ENCODE measurements at places on chromosomes 3 and 15.

GRCh38 chr15:90046911-90047392 is 45.8 kb downstream of the ZNF710 start:
- DNase-seq, result peak; percentile 72

DNA sequence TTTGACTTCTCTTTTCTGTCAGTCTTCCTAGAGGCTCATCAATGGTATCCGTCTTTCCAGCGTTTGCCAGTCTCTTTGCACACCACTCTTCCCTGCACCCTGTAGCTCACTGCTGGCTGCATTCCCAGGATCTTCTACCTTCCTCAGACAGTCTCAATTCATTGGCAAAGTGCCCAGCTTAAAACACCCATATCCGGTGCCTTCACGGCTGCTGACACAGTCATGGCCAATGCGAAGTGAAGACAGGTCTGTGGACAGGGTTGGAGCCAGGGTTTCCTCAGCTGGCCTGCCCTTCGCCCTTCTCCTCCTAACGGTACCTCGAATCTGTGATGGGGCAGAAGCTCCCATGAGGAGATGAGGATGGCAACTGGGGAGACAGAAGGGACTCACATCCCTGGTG is 36.1 kb downstream of the PTH1R start:
- no peak for DNase-seq

- DNase-seq, result peak; percentile 50
These were observed 43.6 kb downstream of the SST start for GRCh38 chr3:187626581-187626980.

- DNase-seq, result peak; percentile 54
These were observed 103.3 kb upstream of the PRTG start for GRCh38 chr15:55846116-55846707.

GRCh38 chr3:193014902-193015301 is 97.2 kb upstream of the MB21D2 start:
- no peak for DNase-seq

- DNase-seq, result no peak
These were observed 11.4 kb upstream of the SPTBN5 start for GRCh38 chr15:41905036-41905793.

Data from trophoblast cell (in vitro differentiated cells and primary cell).